Muscle of leg (tissue), 16 donors: ENCODE measurements at places on chromosomes 4 and X.
A peak's percentile ranks its signal among the peaks of the same experiment; 100 is the strongest.

DNA sequence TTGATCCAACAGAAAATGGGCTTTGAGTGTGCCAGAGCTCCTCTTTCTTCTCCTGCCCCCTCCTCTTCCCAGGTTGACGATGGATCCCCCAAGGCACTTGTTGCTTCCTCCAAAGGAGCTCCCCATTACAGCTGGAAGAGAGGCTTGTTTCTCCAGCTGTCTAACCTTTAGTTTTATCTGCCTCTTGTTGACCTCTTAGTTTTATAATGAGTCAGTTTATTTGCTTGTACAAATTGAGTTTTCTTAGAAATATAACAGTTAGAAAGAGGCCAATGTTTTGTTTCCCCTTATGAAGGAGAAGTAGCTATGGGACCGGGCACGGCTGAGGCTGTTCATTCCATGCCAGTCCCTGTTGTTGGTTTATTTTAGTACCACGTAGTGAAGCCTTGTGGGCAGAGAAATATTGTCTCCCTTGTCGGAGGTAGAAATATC lies 158.2 kb downstream of the SPRY1 start:
- peak; percentile 83 for DNase-seq

DNA sequence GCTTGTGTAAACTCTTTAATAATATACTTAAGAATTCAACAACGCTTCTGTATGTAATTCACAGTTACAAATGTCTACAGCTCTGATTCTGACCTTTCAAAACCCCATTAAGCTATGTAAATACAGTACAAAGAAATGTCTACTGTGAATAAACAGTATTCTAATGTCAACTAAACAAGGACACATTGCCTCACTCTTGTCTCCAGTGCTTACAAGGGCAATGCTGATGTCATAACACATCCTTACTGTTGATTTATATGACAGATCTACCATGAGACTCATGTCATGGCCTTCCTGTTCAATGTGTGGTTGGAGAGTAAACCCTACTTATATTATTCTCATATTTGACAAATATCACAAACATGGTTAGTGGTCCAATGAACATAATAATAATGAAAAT lies 256.1 kb upstream of the ADGRL3 start:
- DNase-seq: no peak

GRCh38 chr4:184575306-184575705 lies 73.9 kb downstream of the CASP3 start:
- DNase-seq: no peak

GRCh38 chr4:95000076-95000648 lies 242.4 kb downstream of the BMPR1B start:
- no peak for DNase-seq

DNA sequence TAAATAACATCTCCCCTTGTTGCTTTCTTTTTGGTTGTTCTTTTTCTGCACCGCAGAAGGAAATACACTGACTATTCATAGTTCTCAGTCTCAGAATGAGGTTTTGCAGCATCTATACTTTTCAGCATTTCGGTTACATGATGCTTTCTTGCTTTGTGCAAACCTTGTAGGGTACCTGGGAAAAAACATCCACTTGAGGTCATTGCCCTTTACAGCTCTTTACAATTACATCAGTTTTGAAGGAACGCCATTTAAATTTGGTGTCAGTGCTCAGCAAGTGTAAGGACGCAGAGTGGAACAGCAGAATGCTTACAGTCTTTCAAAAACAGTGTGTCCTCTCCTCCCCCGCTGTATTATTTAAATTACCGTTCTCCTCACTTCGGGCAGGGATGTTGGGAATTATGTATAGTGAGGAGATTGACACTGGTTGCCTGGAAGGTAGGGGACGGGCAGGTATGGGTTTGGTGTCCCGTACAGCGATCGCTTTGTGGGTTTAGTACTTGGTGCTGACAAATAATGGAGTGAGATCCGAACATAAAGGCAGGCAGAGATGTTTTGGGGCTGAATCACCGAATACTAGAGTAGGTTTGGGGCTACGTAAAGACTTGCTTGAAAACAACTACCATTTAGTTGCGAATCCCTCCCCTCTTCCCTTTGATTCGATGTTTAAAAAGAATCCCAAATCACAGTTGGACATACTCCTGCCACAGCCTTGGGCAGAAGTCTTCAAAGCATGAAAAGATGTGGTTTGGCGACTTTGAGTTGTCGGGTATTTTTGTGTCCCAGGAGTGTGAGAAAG lies 2.0 kb upstream of the NKX3-2 start:
- no peak for DNase-seq

DNA sequence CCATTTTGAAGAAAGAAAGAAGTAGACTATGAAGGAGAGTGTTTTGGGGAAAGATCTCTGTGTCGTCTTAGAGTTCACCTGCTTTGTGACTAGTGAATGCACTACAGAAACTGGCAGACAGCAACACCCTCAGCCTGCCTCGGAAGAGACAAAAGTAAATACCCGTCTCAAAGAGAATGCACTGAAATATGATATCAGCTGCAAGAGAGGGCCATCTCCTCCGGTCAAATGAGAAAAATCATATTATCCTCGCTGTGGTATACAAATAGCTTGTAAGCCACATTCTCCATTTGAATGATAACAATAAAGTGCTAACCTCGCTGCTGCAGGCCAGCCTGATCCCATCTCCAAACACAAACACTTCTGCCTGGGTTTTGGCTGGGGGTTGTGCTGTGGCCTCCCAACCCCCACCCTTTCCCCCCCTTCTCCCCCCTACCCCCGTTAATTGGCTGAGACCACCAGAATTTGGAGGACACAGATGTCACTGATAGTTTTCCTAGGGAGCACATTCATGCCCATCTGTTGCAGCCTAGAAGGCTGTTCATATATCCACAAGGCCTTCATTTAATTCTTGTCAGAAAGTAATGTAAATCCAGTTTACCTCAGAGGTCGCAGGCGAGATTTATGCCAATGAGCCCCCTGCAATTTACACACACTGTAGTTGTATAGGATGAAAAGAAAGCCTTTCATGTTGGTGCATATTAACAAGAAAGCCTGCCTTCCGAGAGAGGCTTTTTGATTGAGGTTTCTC lies 46.3 kb downstream of the ALPK1 start:
- no peak for DNase-seq

DNA sequence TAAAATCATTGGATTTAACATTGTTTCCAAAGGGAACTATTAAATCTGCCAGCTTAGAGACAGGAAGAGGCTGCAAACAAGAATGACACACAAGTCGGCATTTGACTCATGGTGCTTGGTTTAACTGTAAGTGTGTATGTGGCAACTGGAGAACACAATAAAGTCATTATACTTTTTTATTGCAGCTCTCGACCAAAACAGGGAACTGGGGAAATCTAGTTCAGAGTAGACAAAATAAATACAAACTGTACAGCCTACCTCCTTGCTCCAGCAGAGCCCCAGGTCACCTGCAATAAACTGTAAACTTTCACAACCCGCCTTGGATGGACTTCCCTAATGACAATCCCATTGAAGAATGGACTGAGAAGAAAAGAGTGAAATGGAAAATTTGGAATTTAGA lies 24.0 kb downstream of the NPY5R start:
- no peak for DNase-seq

- no peak for DNase-seq
Measured at GRCh38 chr4:35754047-35754446, 490.3 kb downstream of the ARAP2 start.

- DNase-seq: no peak
Measured at GRCh38 chr4:10623241-10623640, 61.3 kb downstream of the CLNK start.

DNA sequence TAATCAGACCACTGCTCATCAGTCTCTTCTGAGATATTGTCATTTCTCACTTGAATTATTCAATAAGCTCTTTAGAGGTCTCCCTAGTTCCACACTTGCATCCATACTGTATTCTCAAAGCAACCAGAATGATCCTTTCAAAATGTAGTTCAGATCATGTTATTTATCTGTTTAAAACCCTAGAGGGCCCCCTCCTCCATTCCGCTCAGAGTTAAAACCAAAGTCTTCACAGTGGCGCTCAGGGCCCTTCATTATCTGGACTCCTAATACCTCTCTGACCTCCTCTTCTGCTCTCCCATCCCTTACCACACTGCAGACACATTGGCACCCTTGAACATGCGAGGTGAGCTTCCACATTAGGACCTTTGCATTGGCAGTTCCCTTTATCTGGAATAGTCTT lies 32.7 kb upstream of the HPGDS start:
- DNase-seq: no peak

GRCh38 chr4:174592985-174593335 lies 70.7 kb upstream of the HPGD start:
- peak; percentile 19 for DNase-seq

GRCh38 chr4:40890764-40891163 lies 141.0 kb downstream of the NSUN7 start:
- DNase-seq: no peak

GRCh38 chr4:7309636-7310390 lies 117.5 kb downstream of the SORCS2 start:
- DNase-seq: no peak

DNA sequence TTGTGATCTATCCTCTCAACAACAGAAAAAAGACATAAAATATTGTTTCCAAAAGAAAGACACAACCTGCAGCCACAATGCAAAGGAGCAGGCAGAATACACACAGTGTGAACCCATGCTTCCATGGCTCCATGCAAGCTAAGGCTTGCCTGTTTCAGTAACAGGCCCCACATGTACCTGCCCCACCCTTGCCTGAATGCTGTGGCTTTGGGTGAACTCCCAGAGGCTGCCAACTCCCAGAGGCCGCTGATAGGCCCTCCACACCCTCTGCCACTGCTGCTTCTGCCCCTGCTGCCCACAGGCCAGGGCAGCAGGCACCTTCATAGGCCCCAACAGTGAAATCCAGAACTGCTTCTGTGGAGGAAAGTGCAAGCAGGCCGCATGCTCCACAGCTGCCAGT lies 313.9 kb downstream of the CHIC1 start:
- DNase-seq: no peak

DNA sequence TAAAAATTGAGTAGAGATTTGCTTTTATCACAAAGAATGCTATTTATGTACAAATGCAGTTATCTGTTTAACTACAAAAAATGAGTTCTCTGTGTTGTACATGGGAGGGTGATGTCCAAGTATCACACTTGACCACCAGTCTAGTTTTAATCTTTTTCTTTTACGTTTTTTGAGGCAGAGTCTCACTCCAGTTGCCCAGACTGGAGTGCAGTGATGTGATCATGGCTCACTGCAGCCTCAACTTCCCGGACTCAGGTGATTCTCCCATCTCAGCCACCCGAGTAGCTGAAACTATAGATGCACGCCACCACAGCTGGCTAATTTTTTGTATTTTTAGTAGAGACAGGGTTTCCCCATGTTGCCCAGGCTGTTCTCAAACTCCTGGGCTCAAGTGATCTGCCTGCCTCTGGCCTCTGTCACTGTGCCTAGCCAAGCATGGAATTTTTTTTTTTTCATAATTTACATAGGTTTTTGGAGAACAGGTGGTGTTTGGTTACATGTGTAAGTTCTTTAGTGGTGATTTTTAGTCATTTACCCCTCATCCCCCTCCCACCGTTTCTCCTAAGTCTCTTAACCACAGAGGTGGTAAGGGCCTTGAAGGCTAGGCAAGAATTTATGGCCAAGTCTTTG lies 47.9 kb upstream of the RPA4 start:
- DNase-seq: no peak

GRCh38 chrX:118571836-118572235 lies 76.2 kb downstream of the DOCK11 start:
- no peak for DNase-seq

DNA sequence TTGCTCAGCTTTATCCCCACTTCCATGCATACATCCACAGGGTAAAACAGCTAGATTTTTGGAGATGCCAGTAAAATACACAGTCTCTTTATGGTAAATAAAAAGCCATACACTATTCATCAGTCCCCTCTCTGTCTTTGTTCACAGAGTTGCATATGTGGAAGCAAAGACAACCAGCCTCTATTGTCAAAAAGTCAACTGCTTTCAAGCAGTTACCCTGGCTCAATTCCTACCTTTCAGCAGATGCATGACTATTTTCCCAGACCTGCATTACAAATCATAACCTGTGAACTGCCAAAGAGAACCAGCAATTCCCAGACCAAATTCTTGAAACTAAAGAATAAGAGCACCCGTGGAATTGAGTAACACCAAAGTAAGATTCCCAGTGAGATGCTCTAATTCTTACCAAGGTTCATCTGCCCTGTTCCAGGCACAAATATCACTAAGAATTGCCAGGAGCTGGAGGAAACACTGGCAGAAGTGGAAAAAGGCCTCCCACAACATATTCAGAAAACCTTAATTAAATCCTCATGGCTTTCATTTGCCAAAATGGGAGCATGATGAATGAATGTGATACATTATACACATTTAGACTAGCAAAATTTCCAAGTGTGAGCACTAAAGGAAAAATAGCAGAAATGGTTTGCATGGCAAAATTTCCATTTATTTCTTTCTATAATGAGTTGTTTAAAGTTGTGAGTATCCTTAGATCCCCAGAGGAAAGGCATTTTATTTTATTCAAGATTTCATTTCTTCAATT lies 391.2 kb upstream of the ADGRL3 start:
- peak; percentile 89 for DNase-seq

GRCh38 chr4:160091631-160092030 lies 988.8 kb downstream of the RAPGEF2 start:
- no peak for DNase-seq

DNA sequence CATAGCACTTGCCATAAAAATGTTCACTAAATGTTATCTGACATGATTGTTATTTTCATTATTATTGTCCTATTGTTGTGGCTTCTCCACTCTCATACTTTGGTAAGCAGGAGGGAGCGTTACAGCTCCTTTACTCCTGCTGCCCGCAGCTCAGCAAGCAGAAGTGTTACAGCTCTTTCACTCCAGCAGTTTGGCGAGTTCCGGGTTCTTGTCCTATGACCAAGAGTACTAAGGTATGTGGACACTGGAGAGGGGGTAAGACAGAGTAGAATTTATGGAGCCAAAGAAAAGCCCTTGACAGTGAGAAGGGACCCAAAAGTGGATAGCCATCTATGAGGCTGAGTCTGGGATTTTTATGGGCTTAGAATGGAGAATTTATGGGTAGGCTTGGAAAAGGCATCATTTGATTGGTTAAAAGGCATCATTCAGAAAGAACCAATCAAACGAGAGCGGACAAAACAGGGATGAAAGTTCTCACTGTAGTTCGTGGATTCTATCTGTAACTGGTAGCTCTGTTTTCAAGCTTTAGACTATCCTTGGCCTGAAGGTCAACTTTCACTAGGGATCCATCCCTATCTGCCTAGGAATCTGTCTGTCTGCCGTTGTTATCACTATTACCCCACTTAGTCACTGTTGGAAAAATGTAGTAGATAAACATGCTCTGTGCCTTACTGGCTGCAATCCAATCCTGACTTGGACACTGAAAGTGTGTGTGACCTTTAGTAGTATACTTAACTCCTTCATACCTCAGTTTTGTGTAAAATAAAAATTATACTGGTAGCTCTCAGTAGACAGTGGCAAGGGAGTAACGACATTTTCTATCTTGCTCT lies 545.6 kb upstream of the LCORL start:
- DNase-seq: no peak

- peak; percentile 21 for DNase-seq
Measured at GRCh38 chrX:21721195-21721594, 36.7 kb downstream of the SMPX start.

GRCh38 chrX:30777575-30777974 lies 111.5 kb downstream of the TAB3 start:
- no peak for DNase-seq
